Activated CD4-positive, alpha-beta T cell treated with anti-CD3 and anti-CD28 coated beads, Interleukin-2, amount 10 ng/mL, durations not matched to agents 7 days and 5 days (primary cell): ENCODE measurements at places on chromosomes 6 and 20.

GRCh38 chr6:14290772-14291330, 173.3 kb downstream of the CD83 start:
- DNase-seq = no peak

DNA sequence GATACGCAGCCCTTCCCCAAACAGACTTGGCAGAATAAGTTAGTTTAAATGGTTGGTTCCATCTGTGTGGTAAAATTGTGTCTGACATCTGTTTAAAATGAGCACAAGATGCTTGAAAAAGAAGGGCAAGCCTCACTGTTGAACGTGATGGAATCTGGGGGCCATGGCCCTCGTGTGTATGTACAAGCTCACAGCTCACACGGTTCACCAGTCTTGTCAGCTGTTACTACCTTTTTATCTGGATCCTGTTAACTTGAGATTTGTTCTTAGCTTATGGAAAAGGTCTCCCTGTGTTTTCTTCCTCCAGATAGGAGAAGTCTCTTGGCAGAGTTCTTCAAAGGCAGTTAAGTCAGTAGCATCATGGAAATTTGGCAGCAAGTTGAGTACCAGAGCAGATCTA, 270.6 kb downstream of the KHDC1L start:
- DNase-seq = no peak

DNA sequence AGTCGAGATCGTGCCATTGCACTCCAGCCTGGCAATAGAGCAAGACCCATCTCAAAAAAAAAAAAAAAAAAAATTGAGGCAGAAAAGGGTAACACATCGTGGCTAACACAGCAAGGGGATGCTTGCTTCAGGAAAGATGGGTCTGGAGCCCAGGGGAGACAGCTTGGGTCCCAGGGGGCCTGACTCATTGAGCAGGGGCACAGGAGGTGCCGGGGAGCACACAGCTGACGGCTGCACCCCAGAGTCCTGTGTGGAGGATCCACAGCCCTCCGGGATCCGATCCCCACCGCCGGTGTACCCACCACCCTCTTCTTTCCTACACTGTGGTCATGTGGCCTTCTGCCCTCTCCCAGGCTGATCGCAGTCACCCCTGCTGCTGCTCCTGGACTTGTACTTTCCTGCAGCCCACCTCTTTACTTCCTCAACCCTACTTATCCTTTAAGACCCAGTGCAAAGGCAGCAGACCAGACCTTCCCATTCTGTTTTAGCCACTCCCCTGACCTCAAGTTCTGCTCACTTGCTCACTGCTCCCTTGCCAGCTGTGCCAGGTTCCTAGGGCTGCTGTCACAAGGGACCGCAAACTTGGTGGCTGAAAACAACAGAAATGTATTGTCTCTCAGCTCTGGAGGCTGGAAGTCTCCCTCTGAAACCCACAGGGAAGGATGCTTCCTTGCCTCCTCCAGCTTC, 17.6 kb upstream of the EZR start:
- no peak for DNase-seq

DNA sequence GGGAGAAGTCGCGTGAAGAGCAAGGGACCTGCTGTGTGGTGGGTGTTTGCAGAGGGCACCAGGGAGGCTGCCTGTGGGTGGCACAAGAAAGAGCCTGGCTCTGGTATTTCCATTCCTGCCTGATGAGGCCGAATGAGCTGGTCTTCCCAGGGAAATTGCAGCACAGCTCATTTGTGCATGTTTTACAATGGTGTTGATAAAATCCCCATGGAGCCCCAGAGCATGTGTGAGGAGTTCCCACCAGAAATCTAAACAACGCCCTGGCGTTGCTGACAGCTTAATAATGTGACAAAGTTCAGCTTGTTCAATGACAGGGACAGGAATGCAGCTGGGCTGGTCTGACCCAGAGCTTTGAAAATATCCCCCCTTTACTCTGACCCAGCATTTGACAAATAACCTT, 135.5 kb downstream of the CLIC5 start:
- no peak for DNase-seq

GRCh38 chr6:107235511-107235910, 120.2 kb upstream of the BEND3 start:
- no peak for DNase-seq

DNA sequence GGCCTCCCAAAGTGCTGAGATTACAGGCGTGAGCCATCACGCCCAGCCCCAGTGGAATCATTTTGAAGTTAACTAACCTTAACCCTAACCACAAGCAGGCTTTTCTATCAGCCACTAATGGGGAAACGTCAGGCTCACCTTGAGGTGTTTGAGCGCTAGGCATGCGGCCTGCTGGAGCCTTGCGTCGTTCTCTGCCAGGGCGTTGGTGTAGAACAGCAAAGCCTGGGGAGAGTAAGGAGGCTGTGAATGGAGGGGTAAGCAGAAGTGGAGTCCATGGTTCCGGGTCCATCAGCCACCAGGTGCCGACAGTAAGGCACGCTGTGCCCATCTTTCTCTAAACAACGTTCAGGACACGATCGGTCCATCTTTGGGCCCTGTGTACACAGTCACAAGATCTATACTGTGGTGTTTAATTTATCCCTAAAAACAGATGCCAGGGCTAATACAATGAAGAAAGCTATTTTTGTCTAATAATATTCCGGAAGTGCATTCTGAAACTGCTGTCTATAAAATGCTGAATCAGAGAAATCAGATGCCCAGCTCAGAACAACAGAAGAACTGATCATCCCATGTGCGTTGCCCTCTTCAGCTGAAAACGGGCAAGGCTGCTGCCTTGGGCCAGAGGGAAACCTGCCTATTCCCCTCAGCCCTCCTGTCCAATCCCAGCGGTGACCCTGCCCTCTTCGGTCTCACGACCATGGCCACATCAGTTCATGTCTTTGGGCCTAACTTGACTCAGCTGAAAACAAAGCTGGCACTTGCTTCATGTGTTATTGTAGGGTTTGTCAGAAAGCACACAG, 79.6 kb downstream of the PTPN1 start:
- DNase-seq = no peak

- no peak for DNase-seq
Measured at GRCh38 chr20:40664891-40665290, 24.1 kb downstream of the MAFB start.
